MG63 (cell line): ENCODE measurements at places on chromosomes 1 and 21. TPM values are rescaled to one million over a fixed set of nuclear protein-coding genes. Genes with fewer than 3 reads are reported as not detected.

STX12 gene
- 18.9 and 24.0 TPM in 2 replicates for total RNA-seq

RAB25 gene
- total RNA-seq = not detected in 2 replicates

GOLT1A gene
- not detected in 2 replicates for total RNA-seq

S100A9 gene
- total RNA-seq = not detected in 2 replicates

CAPN9 gene
- not detected in 2 replicates for total RNA-seq

RAD54L gene
- 3.3 and 15.3 TPM in 2 replicates for total RNA-seq

PFKFB2 gene
- 1.9 and 2.4 TPM in 2 replicates for total RNA-seq

KRTAP7-1 gene
- total RNA-seq = not detected in 2 replicates

OLFML2B gene
- 0.20 TPM in 1 of 2 replicates, not detected in the other for total RNA-seq

GRCh38 chr1:88730132-88730675 lies 46.1 kb downstream of the PKN2 start:
- no peak for DNase-seq

DNA sequence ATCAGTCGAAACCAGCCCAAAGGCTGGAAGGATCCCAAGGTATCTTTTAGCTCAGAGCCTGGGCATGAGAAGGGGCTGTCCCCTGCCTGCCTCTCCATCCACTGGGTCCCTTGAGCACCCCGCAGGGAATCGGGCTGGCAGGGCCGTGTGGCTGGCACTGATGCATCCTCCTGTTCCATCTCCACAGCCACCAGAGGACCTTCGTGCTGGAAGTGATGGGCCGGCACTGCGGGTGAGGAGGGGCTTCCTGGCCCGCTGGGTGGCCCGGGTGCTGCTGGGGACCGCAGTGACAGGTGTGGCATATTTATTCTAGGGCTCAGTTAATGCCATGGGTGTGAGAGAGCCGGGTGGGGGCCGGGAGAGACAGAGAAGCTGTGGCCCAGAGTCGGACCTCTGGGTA lies 13.6 kb downstream of the PFKL start:
- DNase-seq = no peak

DNA sequence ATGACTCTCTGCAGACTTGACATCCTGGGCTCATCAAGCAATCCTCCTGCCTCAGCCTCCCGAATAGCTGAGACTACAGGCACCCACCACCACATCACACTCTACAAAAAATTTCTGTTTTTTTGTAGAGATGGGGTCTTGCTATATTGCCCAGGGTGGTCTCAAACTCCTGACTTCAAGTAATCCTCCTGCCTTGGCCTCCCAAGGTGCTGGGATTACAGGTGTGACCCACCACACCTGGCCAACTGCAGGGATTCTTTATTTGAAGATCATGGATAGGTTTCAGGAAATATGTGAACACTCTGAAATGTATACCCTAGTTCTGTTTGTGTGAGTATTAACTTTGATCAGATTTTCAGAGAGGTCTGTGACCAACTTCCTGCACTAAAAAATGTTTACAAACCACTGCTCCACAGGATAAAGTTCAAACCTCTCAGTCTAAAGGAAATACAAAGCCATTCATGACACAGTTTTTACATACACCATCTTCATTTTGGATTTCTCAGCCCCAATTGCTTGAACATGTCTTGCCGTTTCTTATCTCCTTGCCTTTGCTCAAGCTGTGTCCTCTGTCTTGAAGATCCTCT lies 252.3 kb upstream of the FGGY start:
- no peak for DNase-seq

DNA sequence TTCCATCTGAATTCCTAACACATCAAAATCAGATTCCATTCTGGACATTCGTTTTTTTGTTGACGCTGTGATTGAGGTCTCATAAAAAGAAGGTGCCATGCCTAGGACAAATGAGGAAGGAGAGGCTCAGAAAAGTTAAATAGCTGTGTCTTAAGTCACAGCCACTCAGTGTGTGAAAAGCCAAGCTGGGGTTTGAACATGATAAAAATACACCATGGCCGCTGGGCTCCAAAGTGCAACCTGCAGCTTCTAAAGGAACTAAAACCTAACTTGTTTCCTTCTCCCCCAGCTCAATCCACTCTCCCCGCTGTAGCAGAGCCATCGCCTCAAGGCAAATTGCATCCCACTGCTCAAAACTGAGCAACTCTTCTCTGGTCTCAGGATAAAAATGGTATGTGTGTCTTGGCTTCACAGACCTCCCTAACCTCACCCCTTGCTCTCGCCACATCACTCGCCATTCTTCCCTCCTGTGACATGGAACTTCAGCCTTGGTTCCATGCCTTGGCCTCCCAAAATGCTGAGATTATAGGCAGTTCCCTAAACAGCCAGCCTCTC lies 22.1 kb upstream of the FAM20B start:
- DNase-seq = no peak

DNA sequence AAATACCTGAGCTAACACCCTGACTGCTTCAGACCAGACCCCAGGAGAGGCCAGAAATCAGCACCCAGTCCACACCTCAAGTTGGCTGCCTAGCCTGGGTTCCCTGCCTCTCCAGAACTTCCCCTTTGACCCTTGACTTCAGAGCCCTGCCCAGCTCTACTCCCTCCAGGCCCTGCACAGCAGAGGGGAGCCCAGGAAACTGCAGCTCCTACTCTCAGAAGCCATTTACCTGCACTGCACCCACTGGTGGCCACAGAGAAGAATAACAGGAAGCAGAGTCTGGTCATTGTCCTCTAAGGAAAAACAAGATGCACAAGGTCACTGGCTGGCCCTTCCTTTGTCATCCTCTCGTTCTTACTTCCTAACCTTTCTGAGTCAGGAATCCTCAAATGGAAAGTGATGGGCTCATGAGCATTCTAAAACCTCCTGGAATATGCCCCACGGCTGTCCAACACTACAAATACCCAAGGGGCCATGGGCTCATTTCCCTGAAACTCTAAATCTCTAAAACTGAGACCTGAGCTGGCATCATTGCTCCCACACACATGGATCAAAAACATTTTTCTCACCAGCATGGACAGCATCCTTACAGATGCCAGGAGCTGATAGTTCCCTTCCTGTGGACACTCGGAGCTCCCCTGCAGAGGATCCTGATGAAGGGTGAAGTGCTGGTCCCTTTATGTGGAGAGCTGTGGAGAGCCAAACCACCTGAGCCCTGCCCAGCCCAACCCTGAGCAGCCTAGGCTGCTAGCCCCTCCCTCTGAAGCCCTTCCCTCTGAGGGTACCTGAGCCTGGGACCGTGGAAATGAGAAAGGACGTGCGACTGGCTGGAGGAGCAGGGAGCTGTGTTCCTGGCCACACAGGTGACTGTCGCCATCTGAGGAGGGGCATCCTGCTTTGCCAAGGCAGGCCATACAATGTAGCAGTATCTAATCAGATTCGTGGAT lies at the start of gene ITLN2:
Gene ITLN2, minus strand, starts transcription at position 652 of the 947 bp plus-strand sequence. Its CDS starts 68 bp downstream, at position 584.
- peak; percentile 36 for DNase-seq

- peak; percentile 38 for DNase-seq
These were observed 140.1 kb upstream of the FMN2 start for GRCh38 chr1:239951511-239952140.

DNA sequence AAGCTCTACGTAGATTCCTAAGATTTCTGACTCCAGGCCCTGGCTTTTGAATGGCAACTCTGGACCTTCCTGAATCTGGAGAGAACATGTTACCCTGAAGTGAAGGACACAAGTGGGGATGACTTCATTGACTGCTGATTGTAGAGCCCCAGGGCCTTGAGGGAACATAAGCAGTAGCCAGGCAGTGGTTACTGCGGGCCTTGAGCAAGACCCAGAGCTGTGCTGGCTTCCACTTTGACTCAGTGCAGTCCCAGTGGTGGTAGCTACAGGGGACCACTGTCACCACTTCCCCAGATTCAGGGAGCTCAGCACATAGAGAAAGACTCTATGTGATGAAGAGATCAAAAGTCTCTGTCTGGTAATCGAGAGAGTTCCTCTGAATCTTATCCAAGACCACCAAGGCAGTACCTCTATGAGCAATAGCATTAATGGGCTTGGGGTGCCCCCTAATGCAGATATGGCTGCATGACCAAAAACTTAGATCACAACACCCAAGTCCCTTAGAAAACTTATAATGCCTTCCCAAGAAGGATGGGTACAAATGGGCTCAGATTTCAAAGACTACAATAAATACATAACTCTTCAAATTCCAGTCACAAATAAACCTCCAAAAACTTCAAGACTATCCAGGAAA lies 1278.3 kb downstream of the AMY1C start:
- no peak for DNase-seq

GRCh38 chr1:218982482-218982881 lies 191.2 kb upstream of the LYPLAL1 start:
- DNase-seq = no peak

GRCh38 chr1:24392604-24392946 lies 21.0 kb downstream of the STPG1 start:
- no peak for DNase-seq

- no peak for DNase-seq
These were observed 15.2 kb downstream of the NDC1 start for GRCh38 chr1:53822931-53823330.

DNA sequence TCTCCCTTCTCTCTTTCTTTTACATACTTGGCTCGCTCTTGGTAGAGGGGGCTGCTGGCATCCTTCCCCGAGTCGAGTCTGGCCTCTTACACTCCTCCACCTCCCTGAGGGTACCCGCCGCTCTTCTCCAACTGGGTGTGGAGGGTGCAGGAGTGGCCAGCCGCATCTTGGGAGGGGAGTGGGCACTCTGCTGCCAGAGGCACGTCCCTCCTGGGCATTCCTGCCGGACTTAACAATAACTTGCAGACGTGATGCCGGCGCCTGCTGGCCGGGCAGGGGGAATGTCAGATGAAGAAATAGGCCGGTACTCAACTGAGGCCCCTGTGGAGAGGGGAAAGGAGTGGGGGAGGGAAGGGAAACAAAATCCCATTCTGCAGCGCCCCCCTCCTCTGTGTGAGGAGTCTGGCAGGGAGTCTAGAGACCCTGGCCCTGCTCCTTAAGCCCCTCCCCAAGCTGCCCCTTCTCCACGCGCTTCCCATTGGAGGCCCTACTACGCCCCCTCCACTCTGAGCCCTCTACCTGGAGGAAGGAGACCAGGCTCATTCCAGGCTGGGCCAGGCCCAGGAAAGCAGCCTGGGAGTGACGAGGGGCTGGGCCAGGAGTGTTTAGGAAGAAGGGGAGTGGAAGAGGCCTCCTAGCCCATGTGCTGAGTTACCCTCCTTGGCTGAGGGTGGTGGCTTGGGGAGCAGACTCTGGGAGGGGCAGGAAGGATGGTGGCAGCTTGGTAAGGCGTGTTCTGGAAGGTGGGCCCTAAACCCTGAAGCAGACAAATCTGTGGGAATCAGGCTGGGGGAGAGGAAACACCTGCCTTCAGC lies 1.8 kb downstream of the ATP2B4 start:
- DNase-seq = peak; percentile 91

GRCh38 chr1:90902672-90903071 lies 119.2 kb downstream of the ZNF644 start:
- no peak for DNase-seq

GRCh38 chr21:37443683-37444082 lies 77.1 kb downstream of the DYRK1A start:
- DNase-seq = no peak

- no peak for DNase-seq
These were observed 35.7 kb upstream of the MYSM1 start for GRCh38 chr1:58735586-58735985.

DNA sequence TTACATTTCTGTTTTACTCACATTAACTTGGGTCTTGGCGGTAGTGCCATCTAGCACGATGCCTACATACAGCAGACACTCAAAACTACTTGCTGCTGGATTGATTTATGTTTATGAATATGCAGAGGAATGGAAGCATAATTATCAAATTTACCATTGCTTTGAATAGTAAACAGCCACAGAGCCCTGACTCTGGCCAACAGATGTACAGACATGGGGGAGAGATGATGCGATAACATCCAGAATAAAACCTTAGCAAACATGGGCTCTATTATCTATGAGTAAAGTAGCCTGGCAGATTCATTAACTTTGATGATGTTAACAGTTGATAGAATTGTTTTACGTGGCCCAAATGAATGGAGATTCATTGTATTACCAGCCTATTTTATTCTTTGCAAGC lies 42.8 kb downstream of the PTGFR start:
- DNase-seq = no peak

DNA sequence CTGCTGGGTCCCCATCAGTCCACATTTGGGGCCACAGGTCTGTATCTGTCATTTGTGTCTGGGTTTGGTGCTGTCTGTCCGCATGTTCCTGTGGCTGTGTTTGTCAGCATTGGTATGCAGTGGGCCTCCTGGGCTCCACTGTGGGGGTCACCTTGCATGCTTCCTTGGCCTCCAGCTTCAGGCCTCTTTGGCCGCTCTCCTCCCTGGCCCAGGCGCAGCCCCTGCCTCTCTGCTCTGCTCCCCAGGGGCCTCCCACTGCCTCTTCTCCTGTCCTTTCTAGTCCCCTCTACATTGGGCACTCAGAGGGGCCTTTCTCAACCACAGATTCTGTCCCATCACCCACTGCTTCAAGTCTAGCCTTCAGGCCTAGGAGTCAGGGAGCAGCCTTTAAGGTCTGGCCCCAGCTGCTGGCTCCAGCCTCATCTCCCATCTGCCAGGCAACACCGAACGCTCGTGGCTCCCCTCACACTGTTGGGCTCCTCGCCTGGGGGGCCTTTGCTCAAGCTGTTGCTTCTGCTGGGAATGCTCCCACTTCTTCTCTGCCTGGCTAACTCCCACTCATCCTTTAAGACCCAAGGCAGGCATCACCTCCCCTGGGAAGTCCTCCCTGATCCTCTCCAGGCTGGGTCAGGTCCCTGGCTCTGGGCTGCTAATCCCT lies 14.6 kb downstream of the ZNF362 start:
- no peak for DNase-seq

- DNase-seq = no peak
These were observed 145.6 kb downstream of the NR5A2 start for GRCh38 chr1:200173097-200173618.

DNA sequence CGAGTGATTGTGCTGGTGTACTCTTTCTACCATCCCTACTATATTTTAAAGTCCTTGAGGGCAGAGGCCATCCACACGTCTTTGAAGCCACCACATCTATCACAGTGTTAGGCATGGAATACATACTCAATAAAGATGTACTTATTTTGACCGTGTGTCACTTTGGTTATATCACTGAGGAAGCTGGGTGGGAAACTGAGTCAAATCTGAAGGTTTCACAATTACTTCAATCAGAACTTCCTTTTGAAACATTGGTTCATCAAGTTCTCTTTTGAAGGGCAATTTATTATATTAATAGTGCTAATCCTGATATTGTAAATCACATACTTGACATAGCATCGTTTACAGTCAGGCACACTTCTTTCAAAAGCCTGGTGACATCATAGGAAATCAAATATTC lies 53.3 kb upstream of the ATP1B1 start:
- no peak for DNase-seq

- DNase-seq = no peak
These were observed 94.0 kb downstream of the CCDC185 start for GRCh38 chr1:223486932-223487886.

GRCh38 chr1:212955098-212955497 lies 4.8 kb downstream of the VASH2 start:
- DNase-seq = no peak

DNA sequence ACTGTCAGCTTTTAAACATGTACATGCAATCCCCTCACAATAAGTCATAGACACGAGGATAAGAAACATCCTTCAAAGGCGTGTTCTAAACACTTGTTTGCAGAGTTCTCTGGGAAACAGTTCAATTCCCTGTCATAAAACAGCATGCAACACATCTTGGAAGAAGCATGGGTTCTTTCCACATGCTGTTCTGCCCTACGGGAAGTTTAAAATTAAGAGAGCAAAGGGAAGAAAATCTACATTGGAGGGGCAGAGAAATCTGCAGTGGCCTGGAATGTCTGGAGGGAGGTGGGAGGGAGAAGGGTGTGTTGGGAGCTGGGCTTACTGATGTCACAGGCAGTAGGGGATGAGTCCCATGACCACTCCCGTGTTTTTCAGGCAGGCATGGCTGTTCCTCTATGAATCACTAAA lies 98.3 kb upstream of the SLC2A1 start:
- no peak for DNase-seq
